ENCODE measurements at places on chromosomes 1 and 21.

GRCh38 chr1:7572654-7573152, 198.4 kb upstream of the VAMP3 start:
- DNase-seq = no peak

GRCh38 chr1:40059338-40059959, 18.9 kb downstream of the CAP1 start:
- no peak for DNase-seq

- DNase-seq = no peak
These were observed 850.9 kb downstream of the USP25 start for GRCh38 chr21:16580661-16581060.

DNA sequence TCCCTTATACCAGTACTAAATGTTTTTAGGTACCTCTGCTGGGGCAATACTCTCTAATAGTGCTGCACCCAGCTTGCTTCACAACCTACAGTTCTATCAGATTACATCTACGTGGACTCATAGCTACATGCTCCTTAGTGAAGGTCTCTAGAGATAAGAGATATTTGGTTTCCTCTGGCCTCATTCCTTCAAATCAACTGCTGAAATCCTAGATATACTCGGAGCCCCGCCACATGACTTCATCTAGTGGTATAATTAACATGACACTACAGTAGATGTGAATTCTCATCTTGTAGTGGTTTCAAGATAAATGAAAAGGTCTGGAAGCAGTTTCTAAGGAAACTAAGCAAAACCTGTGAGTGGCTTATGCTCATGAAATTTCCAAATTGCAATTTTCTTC, 115.4 kb downstream of the SMYD2 start:
- DNase-seq = no peak

GRCh38 chr1:197180252-197180878, 33.9 kb upstream of the ASPM start:
- DNase-seq = peak; percentile 80

- DNase-seq = no peak
These were observed 8.4 kb upstream of the PAXBP1 start for GRCh38 chr21:32779983-32780382.

DNA sequence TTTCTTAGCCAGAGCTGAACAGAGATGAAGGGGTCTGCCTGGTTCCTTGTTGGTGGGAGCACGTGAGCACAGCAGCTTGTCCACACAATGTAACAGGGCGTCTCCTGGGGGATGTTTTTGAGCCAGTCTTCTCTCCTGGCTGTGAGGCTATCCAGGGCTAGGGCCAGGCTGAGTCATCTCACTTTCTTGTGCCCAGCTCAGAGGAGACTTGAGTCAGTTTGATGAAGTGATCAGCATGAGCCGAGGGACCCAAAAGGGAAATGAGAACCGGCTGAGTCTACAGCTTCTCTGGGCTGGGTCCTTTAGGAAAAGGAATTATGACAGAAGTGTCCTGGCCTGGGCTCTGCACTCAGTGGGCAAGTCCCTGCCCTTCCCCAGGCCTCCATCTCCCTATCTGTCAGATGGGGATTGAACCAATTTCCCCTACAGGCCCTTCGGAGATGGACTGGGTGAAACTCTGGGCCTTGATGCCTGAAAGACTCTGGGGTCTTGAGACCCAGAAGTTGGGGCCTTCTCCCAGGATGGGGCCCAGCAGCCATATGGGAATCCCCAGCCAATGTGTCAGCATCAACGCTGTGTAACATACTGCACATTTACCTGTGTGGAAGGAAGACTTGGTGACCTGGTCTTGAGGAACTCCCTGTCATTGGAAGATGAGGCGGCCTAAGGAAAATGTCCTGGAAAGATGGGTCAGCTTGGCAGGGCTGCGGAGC, 36.6 kb downstream of the DMRTB1 start:
- DNase-seq = no peak

- DNase-seq = no peak
These were observed 26.0 kb upstream of the PDXK start for GRCh38 chr21:43692949-43693348.

- no peak for DNase-seq
These were observed 1512.7 kb upstream of the TPTE start for GRCh38 chr21:9008636-9009035.

DNA sequence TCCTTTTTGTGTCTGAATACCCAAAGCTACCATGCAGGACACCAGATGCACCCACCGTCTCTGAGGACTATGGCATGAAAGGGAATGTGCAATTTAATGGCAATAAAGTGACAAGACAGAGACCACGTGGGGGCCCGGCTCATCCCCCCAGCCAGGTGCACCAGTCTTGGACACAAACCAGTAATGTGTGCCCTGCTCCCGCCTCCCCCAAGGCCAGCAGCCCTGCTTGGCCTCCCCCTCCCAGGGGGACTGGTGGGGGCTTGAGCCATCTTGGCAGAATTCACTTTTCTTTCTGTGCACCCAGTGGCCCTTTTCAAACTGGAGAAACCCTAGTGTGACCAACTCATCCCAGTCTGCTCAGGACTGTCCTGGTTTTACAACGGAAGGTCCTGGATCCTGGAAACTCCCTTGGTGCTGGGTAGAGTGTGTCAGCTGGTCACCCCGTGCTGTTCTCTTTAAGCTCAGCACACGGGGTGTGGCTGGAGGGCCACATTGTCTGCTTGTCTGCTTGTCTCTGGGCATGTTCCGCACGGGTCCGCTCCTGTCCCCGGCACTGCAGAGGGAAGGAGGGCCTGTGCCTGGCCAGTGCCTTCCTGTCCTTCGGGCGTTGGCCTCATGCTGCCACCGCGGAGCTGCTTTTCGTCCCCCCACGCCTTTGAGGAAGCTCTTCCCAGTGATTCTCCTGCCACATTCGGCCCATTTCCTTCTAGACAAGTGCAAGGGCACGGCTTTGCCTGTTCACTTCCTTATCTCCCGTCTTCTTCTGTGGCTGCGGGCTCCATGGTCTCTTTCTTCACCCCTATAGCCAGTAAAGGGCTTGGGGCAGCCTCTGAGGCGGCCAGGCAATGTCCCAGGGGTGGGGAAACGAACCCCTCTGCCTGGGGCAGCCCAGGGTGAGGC, 45.8 kb upstream of the TTC34 start:
- no peak for DNase-seq

- no peak for DNase-seq
These were observed 294.7 kb downstream of the SIPA1L2 start for GRCh38 chr1:232335261-232335660.

- DNase-seq = peak; percentile 56
These were observed 83.1 kb downstream of the PATJ start for GRCh38 chr1:61825393-61825792.

DNA sequence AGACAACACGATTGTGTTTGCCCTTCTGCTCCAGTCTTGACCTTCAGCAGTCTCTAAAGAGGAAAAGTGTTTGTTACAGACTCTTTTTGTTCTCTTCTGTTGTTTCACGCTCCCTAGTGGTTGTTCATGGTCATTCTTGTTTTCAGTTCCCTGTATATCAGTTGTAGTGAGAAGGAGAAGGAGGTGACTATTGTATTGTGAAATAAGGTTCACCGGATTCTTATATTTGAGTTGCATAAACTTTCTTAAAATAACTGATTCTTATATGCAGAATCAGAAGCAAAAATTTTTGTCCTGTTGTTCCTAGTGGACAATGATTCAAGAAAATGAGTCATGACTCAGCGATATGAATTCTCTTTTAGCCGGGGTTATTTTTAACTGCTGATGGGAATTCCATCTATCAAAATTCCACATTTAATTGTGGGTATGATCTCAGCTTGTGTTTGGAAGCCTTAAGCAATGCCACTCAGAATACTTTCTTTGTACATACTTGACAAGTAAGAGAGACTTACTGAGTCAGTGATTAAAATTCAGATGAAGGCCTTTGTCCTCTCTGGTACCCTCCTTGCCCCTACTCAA, 152.2 kb downstream of the CLEC20A start:
- DNase-seq = peak; percentile 26

DNA sequence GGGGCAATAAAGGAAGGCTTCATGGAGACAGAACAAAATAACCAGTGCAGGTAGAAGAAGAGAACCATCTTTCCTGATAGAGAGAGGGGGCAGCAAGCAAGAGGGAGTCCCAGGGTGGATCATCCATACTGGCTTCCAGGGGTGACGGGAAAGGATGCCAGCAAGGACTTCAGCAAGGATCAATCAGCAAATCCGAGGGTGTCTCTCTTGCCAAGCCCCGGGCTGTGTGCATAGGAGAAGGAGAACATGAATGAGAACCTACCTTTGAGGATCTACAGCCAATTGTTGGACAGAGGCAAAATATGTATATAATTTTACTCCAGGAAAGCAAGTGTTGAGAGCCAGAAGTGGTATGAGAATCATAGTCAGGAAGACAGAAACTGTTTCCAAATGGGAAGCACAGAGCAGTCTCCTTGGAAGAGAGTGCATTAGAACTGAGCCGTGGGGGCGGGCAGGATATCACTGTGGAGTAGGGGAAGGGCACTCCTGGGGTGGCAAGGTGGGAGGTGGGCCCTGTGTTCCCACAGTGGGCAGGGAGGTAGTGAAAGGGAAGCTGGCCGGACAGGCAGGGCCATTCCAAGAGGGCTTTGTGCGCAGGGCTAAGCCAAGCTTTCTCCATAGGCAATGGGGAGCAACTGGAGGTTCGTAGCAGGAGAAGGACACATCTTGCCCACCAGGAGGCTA, 1.1 kb upstream of the S100A9 start:
- DNase-seq = no peak

DNA sequence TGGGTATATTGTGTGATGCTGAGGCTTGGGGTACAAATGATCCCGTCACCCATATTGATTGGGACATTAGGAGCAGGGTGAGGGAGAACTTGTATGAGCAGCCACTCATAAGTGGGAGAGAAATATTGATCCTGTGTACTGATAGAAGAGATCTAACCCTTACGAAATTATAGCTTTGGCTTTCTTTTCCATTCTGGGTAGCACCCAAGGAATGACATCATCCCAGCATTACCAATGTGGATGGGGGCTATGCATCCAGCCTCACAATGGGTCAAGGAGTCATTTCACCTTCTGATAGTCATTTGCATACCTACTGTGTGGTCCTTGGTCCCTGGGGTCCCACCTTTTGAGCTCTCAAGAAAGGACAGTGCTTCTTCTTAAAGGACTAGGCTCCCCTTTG, 1.9 kb upstream of the NAV1 start:
- no peak for DNase-seq

- DNase-seq = no peak
These were observed 1390.5 kb upstream of the ADGRL2 start for GRCh38 chr1:80410233-80410632.

DNA sequence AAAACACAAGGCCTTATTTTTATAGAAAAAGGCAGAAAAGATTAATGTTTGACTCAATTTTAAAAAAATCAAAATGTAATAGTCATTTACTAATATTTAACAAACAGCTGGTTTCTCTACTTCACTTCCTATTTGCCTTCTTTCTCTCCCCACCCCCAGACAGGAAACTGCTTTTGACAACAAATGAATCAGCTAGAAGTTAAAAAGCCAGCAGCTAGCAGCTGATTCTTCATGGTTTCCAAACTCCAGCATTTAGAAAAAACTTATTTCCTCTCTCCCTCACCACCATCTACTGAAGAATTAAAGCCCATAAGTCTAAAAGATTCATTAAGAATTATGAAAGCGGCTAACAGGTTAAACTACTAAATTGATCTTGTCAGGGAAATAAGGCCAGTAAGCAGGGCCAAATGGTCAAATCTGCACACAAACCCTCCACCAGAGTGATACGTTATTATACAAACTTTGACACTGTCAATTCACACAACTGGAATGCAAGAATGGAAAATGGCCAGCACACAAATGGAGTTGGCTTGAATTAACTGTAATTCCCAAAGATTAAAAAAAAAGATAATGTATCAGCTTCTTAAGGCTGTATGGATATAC, 4.0 kb downstream of the WDR26 start:
- no peak for DNase-seq

GRCh38 chr1:227556288-227556687, 7.1 kb upstream of the ZNF678 start:
- no peak for DNase-seq

- peak; percentile 4 for DNase-seq
These were observed 67.7 kb downstream of the PCP4 start for GRCh38 chr21:39934895-39935294.

- no peak for DNase-seq
These were observed 3.6 kb downstream of the CACNA1S start for GRCh38 chr1:201108614-201109013.

- DNase-seq = no peak
These were observed 30.5 kb upstream of the MACF1 start for GRCh38 chr1:39173995-39174380.

DNA sequence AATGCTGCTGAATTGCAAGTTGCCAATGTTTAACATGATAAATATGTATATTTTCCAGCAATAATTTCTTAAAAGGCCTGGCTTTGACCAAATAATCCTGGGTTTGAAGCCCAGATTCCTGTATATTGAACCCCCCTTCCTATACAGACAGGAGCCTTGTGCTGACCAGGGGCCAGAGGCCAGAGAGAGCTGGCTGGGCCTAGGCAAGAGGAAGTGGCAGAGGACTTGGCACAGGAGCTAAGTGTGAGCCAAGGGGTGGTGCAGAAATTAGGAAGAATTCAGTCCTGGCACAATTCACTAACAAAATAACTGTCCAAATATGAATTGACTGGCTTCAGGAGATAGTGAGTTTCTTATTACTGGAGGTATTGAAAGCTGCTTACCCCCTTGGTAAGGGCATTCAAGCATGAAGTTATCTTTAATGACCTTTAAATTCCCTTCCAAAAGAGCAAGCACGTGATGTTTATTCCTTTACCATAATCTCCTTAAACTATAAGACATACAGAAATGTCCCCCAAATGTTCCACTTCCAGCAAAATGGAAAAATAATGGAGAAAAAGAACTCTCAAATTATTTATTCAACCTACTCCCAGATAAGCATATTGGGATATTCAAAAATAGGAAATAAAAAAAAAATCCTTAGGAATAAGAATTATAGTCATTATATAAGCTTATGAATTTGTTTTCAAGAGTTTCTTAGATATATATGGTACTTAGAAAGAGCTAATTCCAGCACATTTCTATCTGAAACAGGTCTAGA, 26.6 kb downstream of the NIBAN1 start:
- DNase-seq = peak; percentile 70

GRCh38 chr1:205358579-205358978, 1.9 kb upstream of the KLHDC8A start:
- peak; percentile 61 for DNase-seq

GRCh38 chr1:93769777-93770176, 88.1 kb upstream of the BCAR3 start:
- DNase-seq = peak; percentile 23

DNA sequence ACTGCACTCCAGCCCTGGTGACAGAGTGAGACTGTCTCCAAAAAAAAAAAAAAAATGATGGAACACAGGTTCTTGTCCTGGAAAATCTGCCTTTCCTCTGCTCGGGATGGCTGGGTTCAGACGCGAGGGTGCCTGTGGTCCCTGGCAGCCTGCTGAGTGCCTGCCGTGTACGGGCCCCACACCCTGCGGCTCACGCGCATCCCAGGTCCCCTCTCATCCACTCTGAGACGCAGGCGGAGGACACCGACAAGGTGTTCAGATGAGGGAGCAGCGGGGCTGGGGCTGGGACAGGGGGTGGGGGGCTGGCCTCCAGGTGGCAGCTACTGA, 4.3 kb upstream of the ANKRD65 start:
- DNase-seq = no peak

GRCh38 chr1:248837045-248837780, 811 bp upstream of the ZNF672 start:
- peak; percentile 58 for DNase-seq

GRCh38 chr1:179516976-179517705, 58.6 kb downstream of the NPHS2 start:
- no peak for DNase-seq

GRCh38 chr1:1853593-1854257, 37.2 kb downstream of the GNB1 start:
- DNase-seq = no peak

All from NCI-H82 (cell line).